ENCODE measurements at places on chromosomes 16 and 17.

DNA sequence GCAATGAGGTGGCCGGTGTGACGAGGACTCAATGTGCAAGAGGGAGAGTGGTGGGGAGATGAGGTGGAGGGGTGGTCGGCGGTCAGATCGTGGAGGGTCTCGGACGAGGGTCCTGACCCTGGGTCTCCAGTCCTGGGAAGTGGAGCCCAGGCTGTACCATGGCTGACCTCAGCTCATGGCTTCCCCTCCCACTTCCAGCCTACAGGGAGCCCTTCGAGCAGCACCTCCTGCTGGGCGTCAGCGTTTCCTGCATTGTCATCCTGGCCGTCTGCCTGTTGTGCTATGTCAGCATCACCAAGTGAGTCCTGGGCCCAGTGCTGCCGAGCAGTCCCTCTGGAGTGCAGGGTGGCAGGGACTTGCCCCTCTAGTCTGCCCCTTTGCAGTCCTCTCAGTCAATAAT is 41.8 kb downstream of the IL4R start:
- no peak for DNase-seq

- DNase-seq, result no peak
Measured at GRCh38 chr16:56851671-56852400, 13.2 kb upstream of the SLC12A3 start.

GRCh38 chr17:49334744-49335512 is 27.1 kb downstream of the ZNF652 start:
- no peak for DNase-seq

DNA sequence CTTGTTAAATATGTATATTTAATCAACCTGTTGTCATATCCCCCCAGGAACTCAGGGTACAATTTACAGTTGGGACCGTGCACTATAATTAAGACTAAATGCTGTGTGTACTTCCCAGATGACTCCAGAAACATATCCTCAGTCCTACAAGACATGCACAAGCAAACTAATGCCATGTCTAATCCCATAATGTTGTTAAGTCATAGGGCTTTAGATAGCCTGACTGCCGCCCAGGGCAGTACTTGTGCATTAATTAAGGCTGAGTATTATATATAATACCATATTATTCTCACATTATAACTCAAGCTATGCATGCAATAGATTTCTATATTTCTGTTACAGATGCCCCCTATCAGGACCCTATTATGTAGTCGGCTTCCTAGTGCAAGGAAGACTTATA is 20.1 kb upstream of the CPHXL start:
- DNase-seq, result no peak

GRCh38 chr16:85466304-85466700 is 146.8 kb upstream of the GSE1 start:
- DNase-seq, result no peak

- DNase-seq, result no peak
Measured at GRCh38 chr16:2779978-2780898, 3.2 kb upstream of the ELOB start.

- DNase-seq, result no peak
Measured at GRCh38 chr17:2594722-2595599, 1.5 kb downstream of the PAFAH1B1 start.

- DNase-seq, result no peak
Measured at GRCh38 chr17:6567528-6568183, 11.3 kb upstream of the PITPNM3 start.

- no peak for DNase-seq
Measured at GRCh38 chr17:38545531-38546225, 60.1 kb downstream of the SRCIN1 start.

DNA sequence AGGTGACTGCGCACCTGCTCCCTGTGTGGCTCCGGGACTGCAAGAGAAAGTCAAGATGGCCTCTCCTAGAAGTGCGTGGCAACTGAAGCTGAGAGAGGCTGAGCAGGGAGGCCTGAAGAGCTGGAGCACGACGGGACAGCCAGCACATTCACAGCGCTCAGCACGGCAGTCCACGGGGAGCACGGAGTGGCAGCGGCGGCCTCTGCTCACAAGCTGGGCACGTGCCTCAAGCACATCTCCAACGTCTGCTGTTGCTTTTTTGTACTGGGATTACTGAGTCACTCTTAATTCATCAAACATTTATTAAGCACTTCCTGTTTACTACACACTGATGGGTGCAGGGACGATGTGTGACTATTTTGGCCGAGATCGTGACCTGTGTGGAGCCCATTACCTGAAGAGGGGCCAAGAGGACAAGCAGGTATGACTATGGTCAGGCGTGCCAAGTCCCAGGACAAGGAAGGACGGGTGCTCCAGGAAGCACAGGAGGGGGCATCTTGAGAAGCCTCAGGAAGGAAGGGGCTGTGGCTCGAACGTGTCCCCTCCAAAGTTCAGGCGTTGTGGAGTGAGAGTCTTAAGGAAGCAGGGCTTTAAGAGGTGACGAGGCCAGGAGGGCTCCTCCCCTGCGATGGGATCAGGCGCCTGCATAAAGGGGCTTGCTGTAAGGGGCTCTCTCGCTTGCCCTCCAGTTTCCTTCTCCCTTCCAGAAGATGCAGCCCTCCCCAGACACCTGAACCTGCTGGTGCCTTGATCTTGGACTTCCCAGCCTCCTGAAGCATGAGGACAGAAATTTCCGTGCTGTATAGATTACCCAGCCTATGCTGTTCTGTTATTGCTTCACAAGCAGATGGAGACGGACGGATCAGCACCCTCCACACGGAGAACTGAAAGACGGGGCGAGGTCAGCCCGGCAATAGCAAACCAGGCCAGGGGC is 105.8 kb downstream of the ADCY9 start:
- DNase-seq, result no peak

- no peak for DNase-seq
Measured at GRCh38 chr17:35377068-35377467, 3.6 kb upstream of the SLFN11 start.

- DNase-seq, result no peak
Measured at GRCh38 chr16:78985716-78986605, 614.6 kb downstream of the MAF start.

DNA sequence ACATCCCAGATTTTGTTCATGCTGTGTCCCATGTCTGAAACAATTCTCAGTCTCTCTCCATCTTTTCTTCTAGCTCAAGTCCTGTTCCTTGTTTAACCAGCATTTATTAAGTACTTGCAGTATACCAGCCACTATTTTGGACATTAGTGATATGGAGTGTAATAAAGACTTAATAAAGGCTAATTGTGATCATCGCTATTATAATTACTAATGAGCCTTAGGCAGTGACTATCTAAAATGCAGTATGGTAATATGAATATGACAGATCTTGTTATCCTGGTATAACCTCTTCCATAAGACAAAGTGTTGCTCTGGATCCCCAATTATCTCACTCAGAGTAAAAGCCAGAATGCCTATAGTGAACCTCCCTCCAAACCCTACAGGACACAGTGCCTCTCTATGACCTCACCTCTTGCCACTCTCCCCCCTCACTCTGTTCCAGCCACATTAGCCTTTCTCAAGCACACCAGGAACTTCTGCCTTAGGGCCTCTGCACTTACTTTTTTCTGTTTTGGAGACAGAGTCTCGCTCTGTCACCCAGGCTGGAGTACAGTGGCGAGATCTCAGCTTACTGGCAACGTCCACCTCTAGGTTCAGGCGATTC is 1.8 kb upstream of the FLOT2 start:
- DNase-seq, result no peak

GRCh38 chr16:24504472-24505345 is 34.7 kb upstream of the RBBP6 start:
- peak; percentile 3 for DNase-seq

- DNase-seq, result no peak
Measured at GRCh38 chr17:10713318-10713717, 15.9 kb downstream of the ADPRM start.

- DNase-seq, result no peak
Measured at GRCh38 chr16:26493751-26494150, 573.0 kb upstream of the C16orf82 start.

DNA sequence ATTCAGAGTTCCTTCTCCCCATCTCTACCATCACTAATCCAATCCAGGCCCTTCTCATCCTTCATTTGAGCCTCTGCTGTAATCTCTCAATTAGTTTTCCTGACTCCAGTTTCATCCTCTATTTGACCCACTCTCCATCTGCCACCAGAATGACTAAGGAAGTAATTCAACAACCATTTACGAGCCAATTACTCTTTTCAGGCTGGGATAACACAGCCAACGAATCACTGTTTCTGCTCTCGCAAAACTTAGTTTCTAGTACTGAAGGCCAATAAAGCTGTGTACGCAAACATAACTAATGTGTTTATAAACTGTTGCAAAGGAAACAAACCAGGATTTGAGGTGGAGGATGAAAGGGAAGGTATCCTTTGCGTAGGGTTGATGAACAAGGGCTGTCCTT is 53.7 kb downstream of the MAP2K6 start:
- DNase-seq, result no peak

- no peak for DNase-seq
Measured at GRCh38 chr17:34406226-34406625, 43.2 kb upstream of the CCL1 start.

DNA sequence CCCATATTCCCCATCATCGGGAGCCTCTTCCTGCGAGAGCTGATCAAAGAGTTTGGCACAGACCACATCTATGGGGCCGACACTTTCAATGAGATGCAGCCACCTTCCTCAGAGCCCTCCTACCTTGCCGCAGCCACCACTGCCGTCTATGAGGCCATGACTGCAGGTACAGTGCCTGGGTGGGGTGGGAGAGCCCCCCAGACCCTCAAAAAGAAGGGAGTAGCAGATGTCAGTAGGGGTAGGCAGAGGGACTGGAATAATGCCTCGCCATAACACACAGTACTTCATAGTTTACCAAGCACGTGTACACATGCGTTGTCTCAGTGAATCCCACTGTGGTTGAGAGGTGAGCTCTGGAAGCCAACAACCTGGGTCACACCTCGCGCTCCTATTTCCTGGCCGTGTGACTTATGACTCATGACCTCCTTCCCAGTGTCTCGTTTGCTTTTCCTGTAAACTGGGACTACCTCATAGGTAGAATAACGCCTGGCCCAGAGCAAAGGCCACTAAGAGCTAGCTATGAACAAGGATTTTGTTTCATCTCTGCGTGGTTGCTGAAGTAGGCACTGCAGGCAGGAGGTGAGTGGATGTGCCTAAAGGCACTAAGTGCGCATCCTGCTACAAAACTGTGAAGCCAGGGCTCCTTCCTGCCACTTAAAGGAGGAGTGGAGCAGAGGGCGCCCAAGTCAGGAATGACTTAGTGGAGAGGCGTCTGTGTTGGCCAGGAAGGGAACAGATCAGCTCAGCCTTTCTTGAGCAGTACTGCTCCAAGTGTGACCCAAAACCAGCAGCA is 5.2 kb downstream of the NAGLU start:
- DNase-seq, result no peak
